Kidney (tissue), 22 donors: ENCODE measurements at places on chromosomes 5 and 9.
A peak's percentile ranks its signal among the peaks of the same experiment; 100 is the strongest.

- no peak for DNase-seq
These were observed 811.7 kb upstream of the WWC1 start for GRCh38 chr5:167479779-167480178.

DNA sequence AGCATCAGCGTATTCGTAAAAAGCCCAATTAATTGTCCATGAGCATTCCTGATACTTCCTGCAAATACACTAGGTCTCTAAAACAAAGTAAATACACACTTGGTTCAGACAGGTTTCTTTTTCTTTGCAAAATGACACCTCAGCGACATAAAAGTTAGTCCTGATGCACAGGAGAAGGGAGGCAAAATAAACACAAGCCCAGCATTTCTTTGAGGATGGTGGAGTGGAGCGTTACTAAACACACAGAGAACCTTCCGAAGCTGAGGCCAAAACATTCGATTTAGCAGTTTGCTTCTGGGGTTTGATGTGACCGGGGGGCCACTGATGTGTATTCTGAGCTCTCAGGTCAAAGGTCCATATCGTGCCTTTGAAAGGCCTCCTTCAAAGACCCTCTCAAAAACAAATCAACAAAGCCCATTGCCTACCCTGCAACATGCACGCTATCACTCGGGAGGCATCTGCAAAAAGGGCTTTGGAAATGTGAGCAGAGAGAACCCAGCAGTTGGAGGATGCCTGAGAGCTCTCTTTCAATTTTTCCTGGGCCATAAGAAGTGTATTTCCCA lies 268.4 kb upstream of the PANK3 start:
- no peak for DNase-seq

DNA sequence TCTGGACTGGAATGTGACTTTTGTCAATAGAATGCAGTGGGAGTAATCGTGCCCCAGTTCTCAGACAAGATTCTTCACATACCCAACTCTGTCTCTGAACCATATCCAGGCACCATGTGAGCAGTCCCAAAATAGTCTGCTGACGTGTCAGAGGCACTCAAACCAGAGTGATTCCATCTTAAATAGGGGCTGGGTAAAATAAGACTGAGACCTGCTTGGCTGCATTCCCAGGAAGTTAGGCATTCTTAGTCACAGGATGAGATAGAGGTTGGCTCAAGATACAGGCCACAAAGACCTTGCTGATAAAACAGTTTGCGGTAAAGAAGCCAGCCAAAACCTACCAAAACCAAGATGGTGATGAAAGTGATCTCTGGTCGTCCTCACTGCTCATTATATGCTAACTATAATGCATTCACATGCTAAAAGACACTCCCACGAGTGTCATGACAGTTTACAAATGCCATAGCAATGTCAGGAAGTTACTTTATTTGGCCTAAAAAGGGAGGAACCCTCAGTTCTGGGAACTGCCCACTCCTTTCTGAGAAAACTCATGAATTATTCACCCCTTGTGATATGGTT lies 16.9 kb upstream of the PLCXD3 start:
- DNase-seq: no peak

DNA sequence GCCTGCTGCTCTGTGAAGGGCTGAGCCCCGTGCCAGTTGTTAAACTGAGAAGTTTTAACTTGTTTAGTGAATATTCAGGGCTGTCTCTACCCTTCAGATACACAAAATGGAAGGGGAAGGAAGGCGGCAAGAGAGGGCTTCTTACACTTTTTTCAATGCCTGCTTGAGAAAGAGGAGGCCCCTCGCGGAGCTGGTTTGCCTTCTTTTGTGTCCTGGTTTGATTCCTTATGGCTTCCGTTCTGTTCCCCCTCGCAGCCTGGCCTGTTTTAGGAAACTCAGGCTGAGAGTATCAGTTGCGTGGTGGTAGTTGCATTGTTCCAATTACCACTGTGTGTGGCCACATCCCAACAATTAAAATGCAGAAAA lies 1.0 kb downstream of the FAM53C start:
- DNase-seq: peak; percentile 34

- peak; percentile 73 for DNase-seq
These were observed 5.5 kb upstream of the CDHR2 start for GRCh38 chr5:176543428-176544182.

GRCh38 chr5:98474782-98475181 lies 298.7 kb upstream of the RGMB start:
- no peak for DNase-seq

GRCh38 chr5:112921026-112921832 lies 798 bp downstream of the REEP5 start:
- DNase-seq: peak; percentile 84

GRCh38 chr5:139710319-139711066 lies 62.3 kb downstream of the CXXC5 start:
- peak; percentile 97 for DNase-seq

GRCh38 chr9:122281368-122281767 lies 16.7 kb downstream of the MRRF start:
- DNase-seq: no peak

GRCh38 chr9:91034521-91034920 lies 232.9 kb downstream of the SYK start:
- DNase-seq: peak; percentile 32

DNA sequence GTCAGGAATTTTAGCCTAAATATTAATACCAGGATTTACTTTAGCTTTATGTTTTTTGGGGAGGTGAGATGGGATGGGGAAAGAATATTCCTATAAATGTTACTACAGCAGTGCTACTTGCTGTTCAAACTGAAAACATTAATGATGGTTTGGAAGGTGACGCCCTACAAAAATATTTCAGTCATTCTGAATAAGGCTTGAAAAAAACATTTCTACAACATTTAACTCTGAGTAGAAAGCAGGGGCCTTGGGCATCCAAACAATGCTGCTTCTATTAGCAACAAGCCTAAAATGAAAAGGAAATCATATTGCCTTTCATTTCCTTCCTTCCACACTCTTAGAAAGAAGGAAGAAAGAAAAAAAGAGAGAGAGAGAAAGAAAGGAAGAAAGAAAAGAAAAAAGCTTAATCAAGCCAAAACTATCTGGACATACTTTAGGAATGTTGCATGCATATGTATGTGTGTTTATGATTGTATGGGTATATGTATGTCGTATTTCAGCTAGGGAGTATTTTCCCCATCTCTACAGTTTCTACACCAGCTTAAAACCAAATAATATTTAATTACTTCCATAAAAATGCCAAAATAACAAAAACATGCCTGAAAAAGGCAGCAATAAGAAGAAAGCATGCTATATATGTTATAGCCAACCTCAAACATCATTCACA lies 16.3 kb upstream of the DAB2 start:
- DNase-seq: no peak

DNA sequence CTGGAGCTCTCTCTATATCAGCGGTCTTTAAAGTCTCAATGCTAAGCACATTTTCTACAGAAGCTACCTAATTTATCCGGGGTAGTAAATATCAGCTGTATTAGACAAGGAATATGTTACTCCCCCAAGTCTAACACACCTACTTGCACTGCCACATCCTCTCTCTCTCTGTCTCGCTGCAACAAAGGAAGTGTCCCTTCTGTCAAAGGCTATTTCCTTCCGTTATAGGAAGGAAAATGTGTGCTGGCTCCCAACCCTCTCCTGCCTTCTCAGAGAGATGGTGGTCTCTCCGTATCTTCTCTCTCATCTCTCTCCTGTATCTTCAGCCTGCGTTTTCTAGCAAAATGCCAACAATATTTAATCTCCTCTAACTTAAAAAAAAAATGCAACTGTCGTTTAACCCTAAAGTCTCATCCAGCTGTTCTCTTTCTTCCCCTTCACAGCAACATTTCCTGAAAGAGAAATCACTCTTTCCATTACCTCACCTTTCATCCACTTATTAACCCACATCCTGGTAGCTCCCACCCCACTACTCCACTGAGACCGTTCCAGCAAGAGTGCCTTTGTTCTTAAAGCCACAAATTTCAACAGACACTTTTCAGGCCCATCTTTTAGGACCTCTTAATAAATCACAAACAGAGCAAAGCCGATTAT lies 2.3 kb downstream of the TTF1 start:
- no peak for DNase-seq

GRCh38 chr5:64295101-64295500 lies 129.5 kb downstream of the RNF180 start:
- DNase-seq: no peak

DNA sequence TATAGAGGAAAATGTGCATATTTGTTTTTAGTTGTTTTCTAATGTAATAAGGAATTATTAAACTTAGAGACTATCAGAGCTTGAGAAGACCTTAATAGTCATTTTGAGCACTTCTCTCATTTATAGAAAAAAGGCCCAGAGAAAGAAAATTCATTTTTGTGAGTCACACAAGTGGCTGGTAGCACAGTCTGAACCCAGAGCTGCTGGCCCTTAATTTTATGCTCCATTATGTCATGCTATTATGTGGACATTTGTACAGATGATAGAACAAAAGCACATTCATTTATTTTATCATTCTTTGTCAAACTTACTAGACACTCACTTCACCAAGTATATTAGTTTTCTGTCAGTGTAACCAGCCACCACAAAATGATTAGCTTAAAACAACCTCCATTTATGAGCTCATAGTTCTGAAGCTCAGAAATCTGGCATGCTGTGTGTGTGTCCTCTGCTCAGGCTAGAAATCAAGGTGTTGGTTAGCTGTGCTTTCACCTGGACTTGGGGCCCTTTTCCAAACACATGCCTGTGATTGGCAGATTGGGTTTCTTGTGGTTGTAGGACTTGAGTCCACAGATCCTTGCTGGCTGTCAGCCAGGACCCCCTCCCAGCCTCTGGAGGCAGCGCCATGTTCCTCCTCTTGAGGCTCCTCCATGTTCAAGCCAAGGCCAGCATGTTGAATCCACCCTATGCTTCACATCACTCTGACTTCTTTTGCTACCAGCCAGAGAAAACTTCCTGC lies 188.9 kb downstream of the ARHGAP26 start:
- DNase-seq: no peak

- DNase-seq: no peak
These were observed 259.1 kb downstream of the ARHGAP26 start for GRCh38 chr5:143029293-143029692.

- DNase-seq: no peak
These were observed 356.2 kb upstream of the CD180 start for GRCh38 chr5:67552773-67553172.

- DNase-seq: no peak
These were observed 91.5 kb upstream of the CDH9 start for GRCh38 chr5:27129926-27130325.

- peak; percentile 86 for DNase-seq
These were observed 16.5 kb upstream of the QRFP start for GRCh38 chr9:130912932-130913598.

DNA sequence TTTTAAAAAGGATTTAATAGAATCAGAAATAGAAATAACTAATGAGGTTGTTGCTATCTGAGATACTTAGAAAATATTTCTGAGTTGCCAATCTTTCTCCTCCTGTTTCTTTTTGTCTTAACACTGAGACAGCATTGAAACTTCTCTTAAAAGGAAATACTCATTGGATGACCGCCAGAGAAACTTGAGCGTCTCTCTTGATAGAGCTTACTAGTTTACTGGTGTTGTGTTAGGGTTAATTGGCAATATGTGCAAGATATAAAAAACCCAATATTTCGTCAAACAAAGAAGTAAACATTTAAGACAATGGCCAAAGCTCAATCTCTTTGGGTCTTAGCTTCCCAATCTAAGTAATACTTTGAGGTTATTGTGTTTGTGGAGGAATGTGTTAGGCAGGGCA lies 176.4 kb upstream of the CHD1 start:
- no peak for DNase-seq
